ENCODE measurements at places on chromosomes 12 and 14.

DNA sequence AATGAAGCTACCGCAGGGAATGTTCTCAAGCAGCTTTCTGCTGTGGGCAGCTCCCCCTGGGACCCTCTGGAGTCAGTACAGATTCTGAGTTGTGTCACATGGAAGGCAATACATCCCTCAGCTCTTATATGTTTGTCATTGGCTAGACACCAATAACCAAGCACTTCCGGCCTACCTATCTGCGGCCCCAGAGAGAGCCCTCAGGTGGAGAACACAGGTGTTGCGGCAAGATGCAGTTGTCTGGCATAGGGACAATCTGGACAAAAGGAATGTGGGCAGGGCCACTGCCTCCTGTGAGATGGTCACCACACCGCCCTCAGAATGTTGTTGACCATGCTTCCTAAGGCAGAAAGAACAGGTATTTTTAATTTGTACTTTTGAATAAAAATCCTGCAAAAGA lies 118.7 kb downstream of the BRMS1L start:
- DNase-seq, result no peak

DNA sequence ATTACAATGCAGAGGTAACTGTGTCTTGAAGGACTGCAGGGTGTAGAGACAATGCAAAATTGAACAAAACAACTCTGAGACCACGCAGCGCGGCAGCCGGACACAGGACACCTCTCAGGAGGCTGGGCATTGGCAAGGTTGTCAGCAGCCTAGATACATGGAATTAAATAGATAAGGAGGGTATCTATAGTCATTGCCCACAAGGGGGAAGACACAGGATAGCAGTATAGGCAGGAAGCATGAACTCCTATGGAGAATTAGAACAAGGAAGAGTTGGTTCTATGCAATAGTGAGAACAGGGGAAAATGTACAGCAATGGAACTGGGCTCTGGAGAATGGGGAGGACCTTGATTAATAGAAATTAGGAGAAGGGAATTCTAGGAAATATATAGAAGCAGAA lies 164.1 kb downstream of the C12orf42 start:
- DNase-seq, result no peak

DNA sequence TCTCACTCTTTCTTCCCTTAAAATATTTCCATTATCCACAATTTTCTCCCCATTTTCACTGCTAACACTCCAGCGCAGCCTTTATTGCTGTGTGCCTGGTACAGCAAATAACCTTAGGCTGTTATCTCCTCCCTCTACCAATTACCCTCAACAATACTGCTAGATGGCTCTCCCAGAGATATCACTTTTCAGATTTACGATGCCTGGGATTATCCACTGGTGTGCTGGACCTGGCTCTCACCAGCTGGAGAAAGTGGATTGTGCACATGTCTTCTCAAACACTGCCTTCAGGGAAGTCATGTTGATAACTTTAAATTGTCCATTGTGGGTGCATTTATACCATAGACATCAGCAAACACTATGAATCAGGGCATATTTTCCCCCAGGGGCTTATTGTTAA lies 101.9 kb upstream of the ADAMTS20 start:
- no peak for DNase-seq

GRCh38 chr12:67354966-67355365 lies 85.8 kb downstream of the CAND1 start:
- DNase-seq, result no peak

DNA sequence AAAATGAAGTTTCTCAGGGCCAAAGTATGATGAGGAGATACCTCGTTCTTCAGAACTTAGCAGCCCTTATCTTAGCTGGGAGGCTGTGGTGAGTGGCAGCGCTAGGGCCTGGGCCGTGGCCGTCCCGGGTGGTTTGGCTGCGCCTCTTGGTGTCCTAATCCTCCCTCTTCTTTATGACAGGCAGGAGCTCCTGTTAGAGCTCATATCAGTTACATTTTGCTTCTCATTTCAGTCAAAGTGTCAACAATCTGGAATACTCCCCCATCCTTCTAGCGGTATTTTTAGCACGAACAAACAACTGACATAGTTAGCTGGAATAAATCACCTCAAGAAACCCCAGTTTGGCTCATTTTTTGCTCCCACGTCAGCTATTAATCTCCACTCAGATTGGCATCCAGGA lies 188.8 kb downstream of the TTC7B start:
- DNase-seq, result no peak

DNA sequence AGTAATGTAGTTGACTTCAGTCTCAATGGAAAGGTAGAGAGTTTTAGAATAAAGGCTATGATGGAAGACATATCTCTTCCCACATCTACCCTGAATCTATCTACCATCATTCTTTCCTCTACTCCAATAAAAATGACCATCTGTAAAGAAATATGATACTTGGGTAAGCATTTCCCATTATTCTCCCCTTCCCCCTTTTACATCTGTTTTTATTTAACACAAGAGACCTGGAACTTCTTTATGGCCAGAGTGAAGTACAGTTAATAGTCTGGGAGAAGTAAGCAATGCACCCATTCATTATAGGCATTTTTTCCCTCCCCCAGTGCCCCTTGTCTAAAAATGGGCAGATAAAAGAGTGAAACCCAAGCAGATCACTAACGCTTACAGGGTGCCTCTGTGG lies 6.5 kb downstream of the TPH2 start:
- no peak for DNase-seq

- DNase-seq, result no peak
These were observed 151.8 kb downstream of the CRADD start for GRCh38 chr12:93829016-93829415.

DNA sequence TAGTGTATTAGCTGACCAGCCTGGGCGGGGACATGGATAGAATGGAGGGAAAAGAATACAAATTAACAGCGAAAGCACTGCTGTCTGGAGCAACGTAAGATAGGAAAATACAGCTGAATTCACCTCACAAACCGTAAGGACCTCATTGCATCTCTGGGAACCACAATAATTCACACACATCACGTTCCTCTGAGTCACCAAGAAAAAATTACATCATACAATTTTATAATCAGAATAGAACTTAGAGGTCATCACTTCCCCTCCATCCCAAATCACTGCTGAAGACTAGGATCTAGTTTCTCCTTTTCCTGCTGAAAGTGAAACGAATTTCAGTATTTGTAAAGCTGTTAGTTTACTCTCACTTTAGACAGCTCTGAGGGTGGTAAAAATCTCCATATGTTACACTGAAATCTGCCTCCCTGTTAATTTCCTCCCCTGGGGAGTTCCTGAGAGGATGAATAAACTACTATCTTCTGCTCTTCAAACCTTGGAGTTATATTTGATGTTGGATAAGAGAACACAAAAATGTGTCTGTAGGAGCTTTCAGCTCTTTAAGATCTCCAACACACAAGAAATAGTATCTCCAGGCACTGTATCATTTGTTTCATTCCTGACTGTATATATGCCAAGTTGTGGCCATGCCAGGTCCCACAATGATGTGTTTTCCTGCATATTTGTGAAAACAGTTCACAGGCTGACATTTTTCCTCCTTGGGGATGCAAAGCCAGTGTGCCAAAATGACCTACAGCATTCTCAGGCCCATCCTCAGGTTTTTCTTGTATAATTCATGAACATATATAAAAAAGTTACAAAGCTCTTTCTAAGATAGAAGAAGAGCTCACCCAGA lies 63.8 kb upstream of the SSTR1 start:
- no peak for DNase-seq

DNA sequence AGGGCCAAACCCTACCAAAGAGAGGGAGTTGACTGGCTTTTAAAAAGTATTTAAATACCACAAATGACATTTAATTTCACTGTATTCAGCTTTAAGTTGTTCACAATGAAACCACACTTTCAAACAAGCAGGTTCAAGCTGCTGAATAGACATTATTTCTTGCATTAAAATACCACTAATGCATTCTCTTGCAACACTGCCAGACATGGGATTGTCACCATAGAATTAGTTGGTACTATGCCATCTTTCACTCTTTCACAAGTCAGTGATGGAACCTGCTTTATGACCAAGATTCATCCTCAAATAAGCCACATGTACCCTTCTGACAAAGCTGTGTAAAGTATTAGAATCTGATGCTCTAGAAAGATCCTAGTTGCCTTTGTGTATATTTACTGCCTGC lies 239.4 kb downstream of the PAWR start:
- no peak for DNase-seq

DNA sequence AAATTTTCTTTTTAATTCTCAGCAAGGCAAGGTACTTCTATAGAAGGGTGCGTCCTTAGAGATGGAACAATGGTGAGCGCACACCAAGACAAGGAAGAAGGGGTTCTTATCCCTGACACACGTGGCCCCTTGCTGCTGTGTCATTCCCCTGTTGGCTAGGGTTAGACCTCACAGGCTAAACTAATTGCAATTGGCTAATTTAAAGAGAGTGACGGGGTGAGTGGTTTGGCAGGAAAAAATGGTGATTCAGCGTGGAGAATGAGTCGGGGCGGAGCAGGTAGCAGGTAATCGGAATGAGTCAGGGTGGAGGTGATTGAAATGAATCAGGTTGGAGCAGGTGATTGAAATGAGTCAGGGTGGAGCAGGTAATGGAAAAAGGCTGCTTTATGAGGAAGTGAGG lies 36.3 kb upstream of the HECTD1 start:
- DNase-seq, result no peak

DNA sequence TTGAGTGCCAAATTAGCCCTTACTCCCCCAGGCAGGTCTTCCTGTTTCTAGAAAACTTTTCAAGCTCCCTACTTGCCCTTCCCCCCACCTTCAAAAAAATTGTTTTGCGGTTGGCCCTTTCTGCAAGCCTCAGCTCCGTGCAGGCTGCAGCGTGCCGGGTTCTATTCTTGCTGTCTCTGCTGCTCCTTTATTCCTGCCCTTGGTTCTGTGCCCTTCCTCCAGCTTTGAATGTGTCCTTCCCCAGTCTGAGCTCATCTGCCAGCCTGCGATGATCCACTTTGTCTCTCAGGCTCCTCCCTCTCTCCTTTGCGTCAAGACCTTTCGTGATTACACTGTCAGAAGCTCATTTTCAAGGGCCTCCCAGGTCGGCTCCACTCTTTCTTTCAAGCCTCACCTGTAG lies 98.6 kb downstream of the IRF2BPL start:
- peak; percentile 58 for DNase-seq

DNA sequence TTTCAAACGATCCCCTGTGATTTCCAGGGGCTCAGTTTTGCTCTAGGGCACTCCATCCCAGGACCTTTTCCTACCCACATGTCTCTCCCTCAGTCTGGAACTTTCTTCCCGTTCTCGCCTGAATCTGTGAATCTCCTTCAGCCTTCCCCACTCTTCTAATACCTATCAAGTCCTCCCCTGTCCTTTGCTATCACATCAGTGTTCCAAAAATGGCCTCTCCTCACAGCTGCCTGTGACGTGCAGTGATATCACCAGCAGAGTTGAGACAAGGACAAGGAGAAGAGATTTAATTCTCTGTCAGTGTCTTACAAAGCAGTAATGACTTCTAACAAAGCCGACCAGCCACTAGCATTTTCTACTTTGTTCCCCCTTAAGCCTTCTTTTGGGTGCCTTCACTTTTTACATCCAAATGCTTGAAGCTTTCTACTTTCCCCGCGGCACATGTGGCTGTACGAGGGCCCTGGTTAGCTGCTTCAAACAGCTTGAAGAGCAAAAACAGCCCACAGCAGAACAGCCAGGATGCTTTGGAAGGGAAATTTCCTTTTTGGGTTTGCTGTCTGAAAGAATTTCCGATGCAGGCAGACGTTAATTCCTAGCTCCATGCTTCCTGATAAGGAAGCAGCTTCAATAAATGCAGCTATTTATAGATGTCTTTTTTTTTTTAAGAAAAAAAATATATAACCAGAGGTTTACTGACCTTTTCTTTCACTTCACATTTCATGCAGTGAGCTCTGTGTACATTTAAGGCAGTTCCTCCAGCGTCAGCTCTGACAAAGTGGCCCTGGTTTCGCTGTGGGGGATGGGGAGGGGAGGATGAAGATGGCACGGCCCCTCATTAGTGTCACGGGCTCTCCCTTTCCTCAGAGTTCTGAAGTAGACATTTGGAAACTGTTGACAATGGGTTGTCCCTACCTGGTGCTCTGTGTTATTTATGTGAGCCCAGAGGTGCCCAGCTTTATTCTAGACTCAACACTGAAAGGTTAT lies 109.3 kb downstream of the ETV6 start:
- DNase-seq, result no peak

DNA sequence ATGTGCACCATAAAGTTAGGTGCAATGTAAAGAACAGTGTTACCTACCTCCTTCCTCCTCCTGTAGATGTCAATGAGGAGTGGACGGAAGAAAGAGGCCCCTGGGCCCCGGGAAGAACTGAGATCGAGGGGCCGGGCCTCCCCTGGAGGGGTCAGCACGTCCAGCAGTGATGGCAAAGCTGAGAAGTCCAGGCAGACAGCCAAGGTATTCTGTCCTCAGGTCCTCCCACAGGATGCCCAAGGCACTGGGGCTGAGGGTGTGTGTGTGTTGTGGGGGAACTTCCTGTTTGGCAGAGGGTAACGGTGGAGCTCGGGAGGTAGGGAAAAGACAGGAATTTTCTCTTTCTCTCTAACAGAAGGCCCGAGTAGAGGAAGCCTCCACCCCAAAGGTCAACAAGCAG lies 6.4 kb downstream of the ATN1 start:
- DNase-seq, result no peak

- DNase-seq, result no peak
These were observed 15.8 kb upstream of the RASSF8 start for GRCh38 chr12:25942709-25943108.

DNA sequence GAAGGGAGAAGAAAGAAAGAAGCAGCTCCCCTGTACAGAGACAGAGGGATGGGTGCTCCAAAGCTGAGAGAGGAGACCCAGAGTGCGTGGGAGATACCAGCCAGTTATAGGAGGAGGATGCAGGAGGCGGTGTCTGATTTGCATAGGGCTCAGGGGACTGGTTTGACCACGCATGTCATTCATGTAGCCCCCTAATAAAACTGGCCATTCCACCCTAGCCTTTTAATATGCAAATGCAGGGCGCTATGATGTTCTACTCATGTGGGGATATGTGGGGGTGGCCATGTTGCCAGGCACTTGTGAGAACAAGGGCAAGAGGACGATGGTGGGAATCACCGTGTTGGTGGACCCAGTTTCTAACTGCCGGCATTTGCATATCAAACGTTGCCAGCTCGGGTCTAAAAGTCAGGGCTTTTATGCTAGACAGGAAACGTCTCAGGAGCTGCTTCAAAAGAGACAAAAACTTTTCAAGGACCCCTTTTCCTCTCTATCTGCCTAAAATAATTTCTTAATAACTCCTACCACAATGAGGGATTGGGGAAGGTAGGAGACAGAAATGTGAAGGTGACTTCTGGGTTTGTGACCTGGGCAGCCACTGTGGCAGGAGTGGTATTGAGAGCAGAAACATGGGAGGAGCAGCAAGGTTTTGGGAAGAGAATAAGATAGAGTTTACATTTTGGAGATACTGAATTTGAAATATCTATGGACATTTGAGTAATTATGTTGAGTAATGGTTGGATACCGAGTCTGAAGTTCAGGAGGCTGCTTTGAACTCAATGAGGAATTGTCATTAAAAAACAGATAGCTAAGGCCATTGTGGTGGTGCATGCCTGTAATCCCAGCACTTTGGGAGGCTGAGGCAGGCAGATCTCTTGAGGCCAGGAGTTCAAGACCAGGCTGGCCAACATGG lies 2.2 kb upstream of the ATXN3 start:
- no peak for DNase-seq

- DNase-seq, result no peak
These were observed 103.9 kb downstream of the SUDS3 start for GRCh38 chr12:118480235-118480634.

- DNase-seq, result no peak
These were observed 97.6 kb downstream of the RAD52 start for GRCh38 chr12:851913-852312.

- DNase-seq, result no peak
These were observed 9.5 kb downstream of the NDRG2 start for GRCh38 chr14:21015312-21015711.

- DNase-seq, result no peak
These were observed 3.8 kb downstream of the PLA2G1B start for GRCh38 chr12:120323772-120324171.

Measured in T-helper 1 cell (primary cell).